ENCODE measurements at places on chromosomes 12 and 14.

DNA sequence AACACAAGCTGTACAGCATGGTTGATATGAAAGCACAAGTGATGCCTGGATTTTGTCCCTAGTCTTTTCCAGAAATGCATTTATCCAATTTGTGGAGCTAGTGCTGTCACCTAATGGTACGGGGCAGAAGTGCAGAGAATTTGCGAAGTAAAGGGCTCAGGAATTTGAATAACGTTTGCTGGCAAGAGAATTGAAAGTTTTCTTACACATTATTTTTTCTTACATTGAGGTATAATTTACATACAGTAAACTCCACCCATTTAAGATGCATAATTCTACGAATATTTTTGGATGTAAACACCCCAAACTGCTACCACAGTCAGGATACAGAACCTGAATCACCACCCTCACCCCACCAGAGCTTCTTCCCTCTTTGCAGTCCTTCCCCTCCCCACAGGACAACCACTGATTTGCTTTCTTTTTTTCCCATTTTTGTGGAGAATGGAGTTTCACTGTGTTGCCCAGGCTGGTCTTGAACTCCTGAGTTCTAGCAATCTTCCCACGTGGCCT lies 3.5 kb downstream of the AICDA start:
- DNase-seq = no peak

GRCh38 chr14:75427482-75428229 lies at the start of gene JDP2:
Gene JDP2 (plus strand): TSS chr14:75428022. CDS start chr14:75437921, 9,899 bp downstream.
- DNase-seq = peak; percentile 27

DNA sequence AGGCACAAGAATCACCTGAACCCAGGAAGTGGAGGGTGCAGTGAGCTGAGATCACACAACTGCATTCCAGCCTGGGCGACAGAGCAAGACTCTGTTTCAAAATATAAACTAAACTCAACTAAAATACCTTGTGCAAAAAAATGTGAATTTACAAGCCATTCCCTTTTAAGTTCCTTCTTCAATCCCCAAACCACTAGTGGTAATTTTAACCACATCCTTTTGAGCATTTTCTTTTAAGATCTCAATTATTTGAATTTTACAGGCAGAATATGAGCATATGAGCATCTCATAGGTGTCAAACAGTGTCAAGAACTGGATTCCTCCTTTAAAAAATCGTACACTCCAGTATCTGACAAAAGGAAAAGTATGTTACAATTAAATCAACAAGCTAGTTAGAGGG lies 57.0 kb upstream of the NPFF start:
- DNase-seq = no peak

DNA sequence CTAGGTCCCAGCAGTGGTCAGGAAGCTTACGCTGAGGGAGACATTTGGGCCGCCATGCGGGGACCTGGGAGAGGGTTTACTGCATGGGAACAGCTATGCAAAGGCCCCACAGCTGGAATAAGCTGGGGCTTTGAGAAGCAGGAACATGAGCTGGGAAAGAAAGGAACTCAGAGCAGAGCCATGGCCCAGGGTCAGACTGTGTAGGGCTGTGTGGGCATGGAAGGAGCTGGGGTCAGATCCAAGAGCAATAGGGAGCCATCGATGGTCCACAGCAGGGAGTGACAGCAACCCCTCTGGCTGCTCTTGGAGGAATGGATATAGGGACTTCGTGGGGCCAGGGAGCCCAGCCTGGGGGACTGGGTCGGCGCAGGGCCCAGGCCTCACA lies 151.6 kb downstream of the ADGRD1 start:
- DNase-seq = no peak

- DNase-seq = no peak
Measured at GRCh38 chr12:5377997-5378592, 53.8 kb upstream of the NTF3 start.

DNA sequence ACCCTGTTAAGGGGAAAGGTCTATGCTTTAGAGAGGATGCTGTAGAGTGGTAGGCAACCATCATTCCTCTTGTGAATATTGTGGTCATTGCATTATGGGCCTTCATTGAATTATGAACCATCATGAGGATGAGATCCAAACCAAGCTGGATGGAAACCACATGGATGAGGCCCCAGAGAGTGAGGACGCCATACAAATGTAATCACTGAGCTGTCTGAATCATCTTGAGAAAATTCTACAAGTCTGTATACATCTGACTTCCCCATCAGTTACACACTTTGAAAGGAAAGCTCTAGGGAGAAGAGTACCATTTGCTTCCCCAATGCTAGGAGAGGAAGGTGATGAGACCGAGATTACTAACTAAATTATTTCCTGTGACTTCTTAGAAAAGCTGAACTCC lies 172.9 kb downstream of the CACNA1C start:
- DNase-seq = no peak

DNA sequence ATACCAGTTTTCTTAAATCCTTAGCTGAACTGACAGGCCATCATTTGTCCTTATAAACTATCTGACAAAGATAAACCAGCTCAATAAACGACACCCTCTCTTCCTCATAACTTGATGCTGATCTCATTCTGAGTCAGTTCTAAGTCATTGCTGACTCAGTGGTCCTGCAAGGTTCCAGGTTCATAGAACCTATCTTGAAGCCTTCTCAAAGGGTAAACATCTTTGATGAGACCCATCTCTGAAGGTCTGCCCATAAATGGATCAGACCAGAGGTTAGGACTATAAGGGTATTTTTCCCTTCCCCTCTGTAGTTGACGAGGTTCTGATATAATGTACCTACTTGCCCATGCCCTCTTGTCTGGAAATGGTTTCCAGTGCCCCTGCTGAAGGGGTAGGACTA lies 11.9 kb downstream of the NAA25 start:
- no peak for DNase-seq

DNA sequence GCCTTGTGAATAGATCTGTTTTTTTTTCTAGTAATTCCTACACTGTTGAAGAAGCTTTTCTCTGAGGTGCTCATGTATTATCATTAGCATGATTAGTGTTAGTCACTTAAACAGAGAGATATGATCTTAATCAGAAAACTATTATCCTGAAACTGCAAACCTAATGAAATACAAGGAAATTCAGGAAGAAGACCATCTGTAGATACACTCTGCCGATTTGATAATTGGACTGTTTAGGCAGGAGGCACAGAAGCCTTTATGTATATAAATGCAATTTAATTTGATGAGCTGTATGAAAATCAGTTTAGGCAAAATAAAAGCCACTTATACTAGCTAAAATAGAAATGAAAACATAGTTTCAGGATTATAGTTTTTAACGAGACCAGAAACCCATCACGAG lies 23.3 kb downstream of the PDZRN4 start:
- DNase-seq = no peak

GRCh38 chr12:69935651-69936100 lies 110.6 kb downstream of the MYRFL start:
- no peak for DNase-seq

DNA sequence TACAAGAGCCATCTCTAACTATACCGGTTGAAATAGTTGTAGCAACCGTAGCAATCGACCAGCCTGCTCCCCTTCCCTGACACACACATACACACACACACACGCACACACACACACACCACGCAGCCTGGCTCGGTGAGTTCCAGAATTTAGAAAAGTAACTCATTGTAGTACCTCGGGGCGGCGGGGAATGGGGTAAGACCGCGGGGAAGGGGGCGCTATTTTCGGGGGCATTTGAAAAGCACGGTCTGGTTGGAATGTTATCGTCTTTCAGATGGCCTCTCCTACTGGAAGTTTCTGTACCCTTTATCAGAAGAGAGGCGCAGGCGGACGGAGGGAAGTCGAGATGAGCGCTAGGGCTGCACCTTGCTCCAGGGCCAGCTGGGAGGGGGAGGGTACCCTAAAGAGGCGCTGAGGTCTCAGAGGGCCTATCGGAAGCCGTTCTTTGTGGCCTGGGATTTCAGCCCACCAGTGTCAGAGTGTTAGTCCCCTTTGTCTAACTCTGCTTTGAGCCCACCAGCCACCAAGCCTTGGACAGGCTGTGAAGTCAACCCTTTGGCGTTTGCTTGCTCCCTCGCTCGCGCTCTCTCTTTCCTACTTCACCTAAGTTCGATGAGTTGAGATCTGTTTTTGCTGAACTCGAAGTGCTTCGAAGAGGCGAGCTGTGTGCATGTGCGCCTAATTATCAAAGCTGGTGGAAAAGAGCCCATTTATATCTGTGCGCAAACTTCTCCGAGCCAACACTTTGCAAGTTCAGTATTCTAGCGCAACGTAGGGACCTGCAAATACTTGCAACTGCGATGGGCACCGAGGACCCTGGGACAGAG lies 837 bp downstream of the COL2A1 start:
- no peak for DNase-seq

- no peak for DNase-seq
Measured at GRCh38 chr14:24725311-24725710, 91.3 kb upstream of the GZMB start.

GRCh38 chr12:90090929-90091651 lies 382.5 kb upstream of the ATP2B1 start:
- no peak for DNase-seq

- DNase-seq = no peak
Measured at GRCh38 chr12:102950950-102951619, 6.4 kb upstream of the ASCL1 start.

GRCh38 chr14:37936971-37937370 lies 270.7 kb upstream of the SSTR1 start:
- DNase-seq = no peak

- DNase-seq = no peak
Measured at GRCh38 chr12:111636209-111636945, 37.3 kb upstream of the ATXN2 start.

- DNase-seq = no peak
Measured at GRCh38 chr12:124679533-124680371, 112.3 kb upstream of the NCOR2 start.

DNA sequence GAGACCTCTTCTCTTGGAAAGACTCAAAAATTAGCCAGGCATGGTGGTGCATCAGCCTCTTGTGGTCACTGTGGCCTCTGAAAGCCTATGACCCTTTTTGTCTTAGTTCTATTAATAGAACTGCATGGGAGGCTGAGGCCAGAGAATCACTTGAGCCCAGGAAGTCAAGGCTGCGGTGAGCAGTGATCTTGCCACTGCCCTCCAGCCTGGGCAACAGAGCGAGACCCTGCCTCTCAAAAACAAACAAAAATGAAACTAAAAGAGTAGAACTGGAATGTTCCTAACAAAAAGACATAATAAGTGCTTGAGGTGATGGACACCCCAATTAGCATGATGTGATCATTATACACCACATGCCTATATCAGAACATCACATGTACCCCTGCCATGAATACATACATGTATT lies 197.0 kb upstream of the EEA1 start:
- DNase-seq = no peak

- DNase-seq = no peak
Measured at GRCh38 chr14:79670811-79671210, 540.5 kb downstream of the DIO2 start.

Measured in naive thymus-derived CD8-positive, alpha-beta T cell (primary cell).